SK-N-DZ (cell line): ENCODE measurements at places on chromosomes 3 and 15.
A peak's percentile ranks its signal among the peaks of the same experiment; 100 is the strongest.

- no peak for DNase-seq
Measured at GRCh38 chr3:52939600-52939999, 42.3 kb upstream of the STIMATE start.

DNA sequence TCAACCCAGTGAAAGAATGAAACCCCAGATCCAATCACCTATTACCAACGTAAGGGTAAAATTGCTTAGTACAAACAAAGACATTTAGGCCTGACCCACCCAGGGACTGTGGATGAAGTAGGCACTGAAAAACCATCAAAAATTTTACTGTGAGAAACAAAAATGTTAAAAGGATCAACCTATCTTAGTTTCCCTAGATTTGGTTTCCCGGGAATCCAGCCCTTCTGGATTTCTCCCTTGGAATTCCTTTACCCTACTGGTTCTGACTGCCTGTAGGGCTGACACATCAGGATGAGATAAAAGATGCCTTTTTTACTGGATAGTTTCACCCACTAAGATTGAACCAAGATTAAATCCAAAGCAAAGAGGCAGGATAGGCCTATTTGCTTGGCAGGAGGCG is 102.7 kb downstream of the SCAPER start:
- DNase-seq: no peak

- DNase-seq: no peak
Measured at GRCh38 chr3:40152482-40153133, 156.9 kb upstream of the EIF1B start.

DNA sequence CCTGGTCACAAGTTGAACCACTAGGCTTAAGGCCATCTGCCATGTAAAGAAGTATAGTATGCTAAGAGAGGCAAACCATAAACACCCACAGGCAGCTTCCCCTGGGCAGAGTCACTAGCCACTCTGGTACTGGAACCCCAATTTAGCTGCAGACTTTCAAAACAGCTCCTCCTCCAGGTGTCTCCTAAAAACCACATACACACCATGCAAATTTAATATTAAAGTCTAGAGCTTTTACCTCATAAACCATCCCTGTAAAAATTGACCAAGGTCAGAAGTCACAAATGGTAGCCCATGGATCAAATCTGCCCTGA is 99.1 kb upstream of the STT3B start:
- DNase-seq: no peak

DNA sequence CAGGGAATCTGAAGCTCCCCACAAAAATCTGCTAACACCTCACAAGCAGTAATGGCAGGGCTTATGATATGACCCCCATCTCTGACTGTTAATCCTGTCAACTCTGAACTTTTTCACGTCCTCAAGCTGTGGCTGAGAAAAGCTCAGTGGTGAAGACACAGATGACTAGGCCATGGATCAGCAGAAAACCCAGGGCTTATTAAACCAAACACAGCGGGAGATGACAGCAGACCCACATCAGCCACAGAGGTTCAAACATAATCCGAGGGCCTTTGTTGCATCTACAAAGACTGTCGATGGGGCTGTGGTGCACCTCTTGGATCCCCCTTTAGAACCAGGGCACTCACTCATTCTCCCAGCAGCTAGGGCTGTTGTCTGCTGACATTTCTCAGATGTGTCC is 50.4 kb downstream of the GLB1 start:
- no peak for DNase-seq

GRCh38 chr3:1578124-1578806 is 485.4 kb downstream of the CNTN6 start:
- no peak for DNase-seq

DNA sequence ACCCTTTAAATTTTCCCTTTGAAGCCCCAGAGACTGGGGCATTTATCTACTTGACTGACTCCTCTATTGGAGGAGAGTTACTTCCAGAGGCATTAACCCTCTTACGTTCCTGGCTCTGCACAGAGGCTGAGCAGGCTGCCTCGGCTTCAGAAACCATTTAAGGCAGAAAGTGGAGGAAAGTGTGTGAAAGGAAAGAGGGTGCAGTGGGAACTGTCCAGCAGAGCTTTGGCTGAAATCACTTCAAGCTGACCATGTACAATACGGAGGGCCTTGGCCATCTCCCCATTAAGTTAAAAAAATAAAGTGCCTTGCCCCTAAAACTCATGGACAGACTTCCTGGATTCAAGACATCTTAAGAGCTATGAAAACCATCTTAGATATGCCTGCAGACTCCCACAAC is 238.7 kb downstream of the SV2B start:
- DNase-seq: no peak

DNA sequence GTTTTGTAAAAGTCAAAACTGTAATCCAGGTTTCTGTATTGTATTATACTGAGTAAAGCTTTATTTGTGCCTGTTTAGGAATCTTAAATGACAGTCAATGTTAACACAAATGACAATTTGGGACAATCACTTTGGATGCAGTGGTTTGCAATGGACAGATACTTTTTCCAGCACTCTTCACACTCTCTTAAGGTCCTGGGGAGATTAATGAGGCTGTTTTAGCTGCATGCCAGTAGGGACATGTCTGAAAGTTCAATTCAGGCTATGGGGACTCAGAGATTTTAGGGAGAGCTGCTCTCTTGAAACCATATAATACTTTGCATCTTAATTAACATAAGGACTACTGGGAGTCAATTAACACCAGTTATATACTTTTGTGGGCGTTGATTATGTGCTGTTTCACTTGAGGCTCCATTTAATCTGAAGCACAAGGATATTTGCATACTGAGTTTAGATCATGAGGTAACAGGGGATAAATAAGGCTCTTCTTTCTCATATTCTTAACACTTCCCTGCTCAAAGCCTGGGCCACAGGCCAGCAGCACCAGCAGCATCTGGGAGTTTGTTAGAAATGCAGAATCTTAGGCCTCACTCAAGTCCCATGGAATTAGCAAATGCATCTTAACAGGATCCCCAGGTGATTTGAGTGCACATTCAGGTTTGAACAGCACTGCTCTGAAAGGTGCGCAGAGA is 972.8 kb downstream of the PLOD2 start:
- DNase-seq: no peak

- no peak for DNase-seq
Measured at GRCh38 chr3:183339461-183340086, 86.5 kb downstream of the B3GNT5 start.

DNA sequence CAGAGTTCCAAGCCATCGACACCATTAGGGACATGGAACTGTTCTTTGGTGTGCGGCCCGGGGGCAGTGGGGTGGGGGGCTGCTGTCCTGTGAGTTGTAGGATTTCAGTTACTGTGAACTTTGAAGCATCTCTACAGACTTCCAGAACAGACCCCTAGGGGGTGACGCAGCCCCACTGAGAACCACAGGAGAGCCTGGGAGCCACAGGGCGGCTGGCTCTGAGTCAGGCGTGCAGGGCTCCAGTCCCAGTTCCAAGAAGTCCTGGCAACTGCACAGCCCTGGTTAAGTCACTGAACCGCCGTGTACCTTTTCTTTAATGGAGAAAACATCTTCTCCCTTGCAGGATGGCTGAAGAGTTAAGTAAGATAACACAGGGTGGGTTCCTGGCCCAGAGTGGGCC is 23.5 kb upstream of the LRTM1 start:
- DNase-seq: peak; percentile 32

DNA sequence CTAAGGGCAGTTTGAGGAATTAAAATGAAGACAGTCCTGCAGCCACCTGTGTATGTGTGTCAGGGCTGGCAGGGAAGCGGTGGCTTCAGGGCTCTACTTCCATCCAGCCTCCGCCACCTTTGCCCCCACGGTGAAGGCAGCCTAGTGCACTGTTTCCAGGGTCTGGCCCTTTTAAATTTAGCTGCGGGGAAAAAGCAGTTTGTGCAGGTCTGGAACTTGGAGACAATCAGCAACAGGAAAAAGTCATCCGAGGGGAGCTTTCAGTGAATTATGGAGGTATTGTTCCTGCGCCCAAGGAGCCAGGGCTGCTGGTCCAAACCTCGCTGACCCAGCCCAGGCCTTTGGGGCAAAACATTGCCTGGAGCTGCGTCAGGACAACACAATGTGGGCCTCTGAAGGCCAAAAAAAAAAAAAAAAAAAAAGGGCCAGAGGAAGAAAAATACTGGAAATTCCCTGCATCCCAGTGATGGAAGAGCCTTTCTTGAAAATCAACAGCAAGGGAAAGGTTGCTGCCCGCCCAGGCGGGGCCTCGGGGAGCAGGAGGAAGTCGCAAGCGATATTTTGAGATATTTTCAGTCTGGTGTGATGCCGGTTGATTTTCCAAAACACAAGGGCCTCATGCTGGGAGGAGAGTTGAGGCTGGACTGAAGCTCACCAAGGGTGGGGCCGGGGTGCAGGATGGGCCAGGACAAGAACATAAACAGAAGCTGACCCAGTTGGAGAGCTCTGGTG is 25.5 kb upstream of the FGD5 start:
- no peak for DNase-seq

- no peak for DNase-seq
Measured at GRCh38 chr3:182668541-182668940, 124.8 kb upstream of the ATP11B start.

GRCh38 chr15:71853543-71853942 is 43.2 kb downstream of the NR2E3 start:
- DNase-seq: no peak

DNA sequence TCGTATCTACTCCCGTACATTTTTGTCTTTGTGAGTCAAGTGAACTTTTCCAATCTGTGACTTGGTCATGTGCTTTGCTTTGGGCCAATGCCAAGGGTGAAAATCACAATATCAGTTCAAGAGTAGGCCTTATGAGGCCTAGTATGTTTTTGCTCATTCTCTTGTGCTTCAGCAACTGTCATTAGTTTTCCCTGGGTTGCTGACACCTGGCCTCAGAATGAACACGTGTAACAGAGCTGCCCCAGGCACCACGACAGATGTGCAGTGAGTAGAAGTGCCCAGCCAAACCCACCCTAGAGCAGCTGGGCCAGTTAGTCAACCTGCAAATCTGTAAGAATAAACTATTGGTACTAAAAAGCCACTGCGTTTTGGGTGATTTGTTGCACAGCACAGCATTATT is 460.3 kb upstream of the WNT5A start:
- no peak for DNase-seq

- DNase-seq: no peak
Measured at GRCh38 chr15:23402544-23402943, 44.5 kb downstream of the GOLGA6L2 start.

GRCh38 chr15:47194718-47195117 is 522.6 kb upstream of the SEMA6D start:
- DNase-seq: peak; percentile 35

- no peak for DNase-seq
Measured at GRCh38 chr15:22780267-22780666, 6.2 kb upstream of the NIPA1 start.

DNA sequence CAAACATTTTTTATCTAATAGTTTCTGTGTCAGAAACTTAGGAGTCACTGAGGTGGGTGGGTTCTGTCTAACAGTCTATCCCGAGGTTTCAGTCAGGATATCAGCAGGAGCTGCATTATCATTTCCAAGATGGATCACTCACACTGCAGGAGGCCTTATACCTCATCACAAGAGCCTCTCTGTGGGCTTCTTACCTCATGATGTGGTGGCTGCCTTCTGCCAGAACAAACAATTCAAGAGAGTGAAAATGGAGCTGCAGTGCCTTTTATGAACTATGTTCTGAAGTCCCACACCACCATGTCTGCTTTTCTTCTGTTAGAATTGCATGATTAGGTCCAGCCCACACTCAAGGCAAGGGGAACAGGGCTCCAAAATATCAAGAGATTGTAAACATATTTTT is 27.9 kb downstream of the RFX7 start:
- DNase-seq: no peak

DNA sequence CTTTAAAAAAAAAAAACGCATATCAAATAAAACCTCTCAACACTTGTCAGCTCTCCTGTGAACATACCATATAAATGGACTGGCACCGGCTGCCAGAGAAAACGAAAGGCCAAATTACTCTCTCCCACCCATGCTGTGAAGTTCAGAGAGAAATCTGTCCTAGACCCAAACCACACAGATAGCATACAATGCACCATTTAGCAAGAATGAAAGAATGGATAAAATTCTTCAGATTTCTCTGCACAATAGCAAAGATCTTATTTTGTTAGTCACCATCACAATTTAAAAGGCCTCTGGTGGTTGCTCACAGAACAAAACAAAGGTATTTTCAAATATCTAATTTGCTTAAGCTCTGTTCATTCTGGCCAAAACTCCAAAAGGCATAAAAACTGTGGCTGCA is 93.9 kb upstream of the BHLHE40 start:
- no peak for DNase-seq

DNA sequence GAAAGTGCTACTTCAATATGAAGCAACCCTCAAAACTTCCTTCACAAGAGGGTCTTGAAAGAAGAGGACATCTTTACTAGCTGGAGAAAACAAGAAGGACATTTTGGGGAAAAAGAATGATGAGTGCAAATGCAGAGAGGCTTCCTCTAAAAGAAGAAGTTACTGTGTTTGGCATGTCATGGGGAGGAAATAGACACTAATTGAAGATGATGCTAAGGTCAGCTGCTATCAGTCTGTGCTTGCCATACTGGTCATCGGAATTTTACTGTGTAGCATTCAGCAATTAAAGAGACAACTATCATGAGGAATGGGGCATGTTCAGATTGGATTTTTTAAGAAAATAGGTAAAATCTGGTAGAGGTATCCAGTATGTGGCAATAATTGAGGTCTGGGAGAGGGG is 60.0 kb downstream of the THRB start:
- DNase-seq: no peak

DNA sequence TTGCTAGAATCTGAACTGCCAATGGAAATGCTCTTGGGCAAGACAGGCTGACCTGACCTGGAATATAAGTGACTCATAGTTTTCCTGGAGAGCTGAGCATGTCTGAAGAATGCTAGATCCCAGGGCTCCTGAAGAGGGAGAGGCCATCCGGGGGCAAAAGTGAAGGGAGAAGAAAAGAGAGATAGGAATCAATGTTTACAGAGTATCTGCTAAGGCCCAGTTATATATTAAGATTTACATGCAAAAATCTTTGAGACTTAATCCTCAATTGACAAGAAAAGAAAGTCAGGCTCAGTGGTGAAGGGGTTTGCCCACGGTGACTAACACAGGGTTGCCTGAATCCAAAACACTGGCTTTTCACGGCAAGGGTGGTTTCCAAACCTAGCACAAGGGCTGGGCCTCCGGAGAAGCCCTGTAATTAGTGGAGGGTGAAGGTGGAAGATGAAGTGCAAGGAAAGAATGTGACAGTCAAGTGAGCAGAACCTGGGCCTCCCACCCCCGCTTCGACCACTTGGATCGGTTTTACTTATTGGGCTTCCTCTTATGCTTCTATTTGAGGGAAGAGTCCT is 91.7 kb upstream of the FGF12 start:
- no peak for DNase-seq

DNA sequence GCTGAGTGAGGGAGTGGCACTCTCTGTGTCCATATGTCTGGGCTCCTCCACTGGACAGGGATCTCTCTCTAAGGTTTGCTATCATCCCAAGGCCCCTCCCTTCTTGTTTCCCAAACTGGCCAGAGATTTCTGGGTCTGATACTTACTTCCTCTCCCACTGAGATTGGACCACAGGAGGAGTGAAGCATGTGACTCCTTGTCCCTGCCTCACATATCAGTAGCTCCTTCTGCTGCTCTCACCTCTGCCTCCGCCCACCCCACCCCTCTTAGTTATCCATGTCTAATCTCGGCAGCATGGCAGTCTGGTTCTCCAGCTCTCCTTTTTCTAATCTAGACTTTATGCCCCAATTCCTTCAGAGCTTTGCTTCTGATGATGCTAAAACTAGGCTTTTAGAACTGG is 223.1 kb downstream of the RPLP1 start:
- no peak for DNase-seq
